Activated CD8-positive, alpha-beta memory T cell treated with anti-CD3 and anti-CD28 coated beads for 36 hours (primary cell): ENCODE measurements at places on chromosomes 2 and 18. TPM values are rescaled to one million over a fixed set of nuclear protein-coding genes. Genes with fewer than 3 reads are reported as not detected.

CCDC74B gene
- 0.70 TPM for total RNA-seq

CENPA gene
- 27.8 TPM for total RNA-seq

TMEM247 gene
- not detected for total RNA-seq

FBXO15 gene
- 1.4 TPM for total RNA-seq

REG3A gene
- not detected for total RNA-seq

FIGN gene
- not detected for total RNA-seq

SIX3 gene
- not detected for total RNA-seq

BMP10 gene
- not detected for total RNA-seq

GREB1 gene
- 0.30 TPM for total RNA-seq

LTBP1 gene
- total RNA-seq, result 0.15 TPM

SULT1C2 gene
- not detected for total RNA-seq

PUM2 gene
- total RNA-seq, result 118 TPM

TTR gene
- total RNA-seq, result not detected

KRCC1 gene
- 10.7 TPM for total RNA-seq

NOP58 gene
- total RNA-seq, result 215 TPM

RHOB gene
- 43.8 TPM for total RNA-seq

CLASP1 gene
- total RNA-seq, result 67.4 TPM

PPM1B gene
- 41.9 TPM for total RNA-seq

ANKRD30B gene
- total RNA-seq, result not detected

EMILIN1 gene
- total RNA-seq, result 0.48 TPM

TFCP2L1 gene
- total RNA-seq, result 0.02 TPM

CLIP4 gene
- total RNA-seq, result 21.5 TPM

B3GNT7 gene
- 0.25 TPM for total RNA-seq

ADCYAP1 gene
- not detected for total RNA-seq

ABCG8 gene
- not detected for total RNA-seq
